ENCODE measurements at places on chromosomes 5 and 9.

DNA sequence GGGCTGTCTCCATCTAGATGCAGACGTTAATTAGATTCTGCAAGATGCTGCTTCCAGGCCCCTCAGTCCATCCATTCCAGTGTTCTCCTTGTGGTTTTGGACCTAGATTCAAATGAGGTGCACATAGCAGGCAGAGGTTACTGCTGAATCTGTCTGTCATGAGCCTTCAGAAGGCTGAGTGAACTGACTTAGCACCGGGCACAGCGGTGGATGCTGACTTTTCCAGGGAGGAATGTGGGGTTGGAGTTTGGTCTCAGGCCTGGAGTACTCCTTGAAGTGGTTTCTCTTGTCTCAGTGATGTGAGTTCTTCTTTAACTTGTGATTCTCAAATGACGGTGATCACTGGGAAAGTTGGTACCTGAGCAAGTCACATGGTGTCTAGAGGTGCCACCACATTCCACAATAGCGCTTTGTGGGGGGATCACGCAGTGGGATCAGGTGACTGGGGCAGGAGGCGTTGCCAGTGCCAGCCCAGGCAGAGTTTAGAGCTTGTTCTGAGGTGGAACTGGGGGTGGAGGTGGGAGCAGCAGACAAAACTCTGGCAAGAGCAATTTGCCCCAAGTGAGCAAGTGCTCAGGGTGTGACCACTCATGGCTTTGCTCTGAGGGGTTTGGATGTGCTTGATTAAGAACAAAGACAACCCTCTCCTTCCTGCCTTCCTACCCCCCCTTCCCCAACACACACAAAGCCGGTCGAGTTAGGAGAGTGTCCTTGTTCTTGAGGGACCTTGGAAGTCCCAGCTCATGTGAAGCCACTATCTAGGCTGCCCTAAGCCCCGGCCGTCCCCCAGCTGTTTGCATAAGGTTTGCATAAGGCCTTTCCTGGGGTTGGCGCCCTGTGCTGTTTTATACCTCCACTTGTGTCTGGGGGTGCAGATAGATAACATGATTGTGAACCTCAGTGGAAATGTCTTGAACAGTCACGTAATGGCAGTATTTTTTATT, 25.1 kb downstream of the JADE2 start:
- no peak for DNase-seq

DNA sequence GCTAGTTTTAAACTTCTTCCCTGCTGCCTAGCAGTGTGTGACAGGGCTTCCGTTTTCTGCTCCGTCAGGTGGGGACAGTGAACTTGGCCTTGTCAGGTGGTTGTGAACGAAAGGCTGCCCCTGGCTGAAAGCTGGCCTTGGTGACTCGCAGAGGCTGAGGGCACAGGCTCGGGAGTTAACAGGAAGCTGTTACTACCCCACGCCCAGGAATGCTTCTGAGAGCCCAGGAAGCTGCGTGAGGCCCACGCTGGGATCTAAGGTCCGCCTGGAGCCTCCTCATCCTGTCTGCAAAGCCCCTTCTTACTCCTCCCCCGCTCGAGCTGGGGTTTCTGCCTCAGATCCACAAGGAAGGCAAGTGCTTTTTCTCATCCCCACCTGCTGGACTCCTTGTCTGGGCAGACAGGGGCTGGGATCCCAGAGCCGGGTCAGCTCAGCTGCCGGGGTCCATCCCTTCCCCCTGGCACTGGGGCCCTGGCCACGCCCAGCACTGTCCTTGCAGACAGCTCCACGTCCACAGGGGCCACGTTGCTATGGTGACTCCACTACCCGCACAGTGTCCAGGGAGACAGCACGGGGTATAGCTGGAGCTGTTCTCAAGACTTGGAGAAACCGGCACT, 124.7 kb upstream of the TBC1D2 start:
- no peak for DNase-seq

DNA sequence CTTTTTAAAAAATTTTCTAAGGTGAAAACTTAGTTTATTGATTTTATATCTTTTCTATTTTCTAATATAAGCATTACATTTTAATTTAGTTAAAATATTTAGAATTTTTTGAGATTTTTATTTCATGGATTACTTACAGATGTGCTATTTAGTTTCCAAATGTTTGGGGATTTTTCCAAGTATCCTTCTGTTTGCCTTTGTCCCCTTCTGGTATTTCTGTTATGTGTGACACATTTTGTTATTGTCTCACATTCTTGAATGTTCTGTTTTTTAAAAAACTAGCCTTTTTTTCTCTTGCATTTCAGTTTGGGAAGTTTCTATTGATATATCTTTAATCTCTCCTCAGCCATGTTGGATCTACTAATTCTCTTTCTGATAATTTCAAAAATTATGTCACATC, 234.9 kb downstream of the FAM170A start:
- no peak for DNase-seq

DNA sequence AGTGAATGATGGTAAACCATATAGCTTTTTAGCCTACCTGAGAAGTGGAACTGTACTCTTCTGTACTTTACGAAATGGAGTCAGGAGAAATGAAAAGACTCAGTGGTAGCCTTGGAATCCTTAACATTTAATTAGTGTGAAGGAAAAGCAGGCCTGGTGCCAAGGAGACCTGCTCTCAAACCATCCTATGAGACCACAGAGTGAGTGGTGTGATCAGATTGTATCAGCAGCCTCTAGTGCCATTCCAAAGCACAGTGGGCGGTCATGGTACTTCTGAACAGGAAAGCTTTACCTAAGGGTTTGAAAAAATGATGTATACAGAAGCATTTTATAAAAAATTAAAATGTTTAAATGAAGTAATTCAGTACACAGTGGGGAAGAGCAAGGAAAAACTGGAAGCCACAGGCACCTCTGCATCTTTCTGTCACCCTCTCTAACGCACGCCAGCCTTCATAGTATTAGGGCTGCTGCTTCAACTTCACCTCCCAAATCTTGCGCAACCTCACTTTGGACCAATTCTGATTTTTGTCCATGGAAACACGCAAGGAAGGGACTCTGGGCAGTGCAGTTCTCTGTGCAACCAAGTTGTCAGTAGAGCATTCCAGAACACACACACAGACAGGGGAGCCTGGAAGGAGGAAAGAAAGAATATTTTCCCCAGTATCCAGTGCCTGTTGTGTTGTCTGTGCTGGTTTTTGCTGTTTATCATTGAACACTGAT, 203.7 kb downstream of the SH3GL2 start:
- DNase-seq, result no peak

DNA sequence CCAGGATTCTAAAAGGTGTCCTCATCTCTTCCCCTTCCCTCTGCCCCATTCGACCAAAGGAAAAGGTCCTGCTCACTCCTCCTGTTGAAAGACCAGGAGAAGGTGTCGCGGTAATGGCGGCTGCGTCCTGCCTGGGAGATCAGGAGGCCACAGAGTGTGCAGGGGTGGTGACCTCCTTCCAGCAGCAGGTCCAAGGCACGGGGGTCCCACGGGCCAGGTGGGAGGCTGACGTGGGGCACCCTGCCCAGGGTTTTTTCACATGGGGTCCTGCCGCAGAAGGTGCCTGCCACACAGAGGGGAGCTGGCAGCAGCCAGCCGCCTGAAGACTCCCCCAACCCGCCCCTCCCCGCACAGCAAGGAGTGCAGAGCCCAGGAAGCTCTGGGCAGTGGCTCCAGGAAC, 22.2 kb upstream of the ADAMTS2 start:
- DNase-seq, result no peak

GRCh38 chr5:163635631-163636030, 130.2 kb downstream of the MAT2B start:
- no peak for DNase-seq

DNA sequence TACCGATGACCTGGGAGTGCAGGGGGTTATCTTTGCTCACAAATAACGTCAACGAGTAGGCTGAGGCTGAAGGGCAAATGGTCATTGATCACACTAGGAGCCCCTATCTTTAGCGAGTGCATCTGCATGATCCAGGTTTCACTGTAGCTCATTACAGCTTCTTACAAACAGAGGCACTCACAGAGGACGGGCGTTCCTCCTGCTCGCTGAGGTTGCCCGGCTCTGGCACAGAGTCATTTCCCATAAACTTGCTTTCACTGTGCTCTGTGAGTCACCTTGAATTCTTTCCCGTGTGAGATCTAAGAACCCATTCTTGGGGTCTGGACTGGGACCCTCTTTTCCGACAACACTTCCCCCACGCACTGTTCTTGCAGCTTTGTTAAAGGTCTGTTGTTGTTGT, 1.9 kb upstream of the PAEP start:
- no peak for DNase-seq

GRCh38 chr9:129287619-129288305, 109.7 kb upstream of the IER5L start:
- no peak for DNase-seq

DNA sequence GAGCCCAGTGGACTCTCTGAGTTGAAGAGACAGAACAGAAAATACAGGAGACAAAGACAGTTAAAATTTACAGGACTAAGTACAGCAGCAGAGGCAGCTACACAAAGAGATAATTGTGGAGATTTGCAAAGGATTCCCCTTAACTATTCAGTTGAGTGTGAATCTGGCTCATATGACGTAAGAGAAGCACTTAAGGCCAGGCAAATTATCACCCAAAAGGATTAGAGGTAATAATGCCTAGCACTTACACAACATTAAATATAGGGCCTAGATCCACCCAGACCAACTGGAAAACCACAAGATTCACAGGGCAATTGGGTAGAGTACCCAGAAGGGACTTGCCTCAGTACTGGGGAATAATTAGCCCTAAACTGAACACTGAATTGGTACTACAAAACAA, 41.3 kb downstream of the ADAMTS6 start:
- no peak for DNase-seq

DNA sequence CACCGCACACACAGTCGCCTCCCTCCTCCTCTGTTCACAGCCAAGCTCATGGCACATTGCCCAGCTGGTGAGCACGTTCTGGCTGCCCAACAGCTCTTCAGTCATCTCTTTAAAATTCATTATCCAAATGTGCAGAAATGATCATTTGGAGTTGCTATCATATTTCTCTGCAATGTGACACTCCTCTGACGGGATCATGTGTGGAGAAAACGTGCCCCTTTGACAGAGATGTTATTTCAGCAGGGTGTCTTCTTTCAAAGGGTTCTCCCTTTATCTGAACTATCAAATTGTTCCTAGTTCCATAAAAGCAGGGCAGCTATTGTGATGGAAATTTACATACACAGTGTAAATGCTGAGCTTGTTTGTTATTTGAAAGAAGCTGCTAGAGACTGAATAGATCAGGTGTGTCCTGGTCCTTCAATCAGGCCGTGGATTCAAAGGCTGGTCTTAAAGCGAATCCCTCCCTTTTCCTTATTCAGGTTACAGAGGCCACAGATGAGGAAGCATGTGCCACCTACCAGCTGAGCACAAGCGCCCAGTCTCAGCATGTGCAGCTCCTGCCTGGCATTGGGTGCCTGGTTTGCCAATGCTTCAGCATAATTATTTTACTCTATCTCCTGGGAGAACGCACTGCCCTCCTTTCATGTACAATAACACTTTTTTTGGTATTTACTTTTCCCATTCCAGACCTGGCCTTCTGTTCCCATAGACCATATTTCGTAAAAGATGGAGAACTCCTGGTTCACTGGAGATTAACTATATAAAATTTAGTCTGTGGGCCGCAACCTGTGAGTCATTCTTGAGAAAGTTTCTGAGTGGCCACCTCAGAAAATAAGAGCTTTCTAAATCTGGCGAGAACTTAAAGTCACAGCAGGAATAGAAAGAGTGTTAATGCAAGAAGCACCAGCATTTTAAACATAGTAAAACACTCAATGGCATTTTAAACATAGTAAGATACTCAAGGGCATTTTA, 433.7 kb downstream of the ENC1 start:
- DNase-seq, result no peak

- no peak for DNase-seq
Observed at GRCh38 chr5:37015795-37016666, 139.5 kb downstream of the NIPBL start.

GRCh38 chr9:3760031-3760430, 234.2 kb upstream of the RFX3 start:
- DNase-seq, result no peak

- no peak for DNase-seq
Observed at GRCh38 chr9:116656501-116656971, 30.6 kb upstream of the TRIM32 start.

- no peak for DNase-seq
Observed at GRCh38 chr5:103389846-103390245, 131.3 kb downstream of the MACIR start.

DNA sequence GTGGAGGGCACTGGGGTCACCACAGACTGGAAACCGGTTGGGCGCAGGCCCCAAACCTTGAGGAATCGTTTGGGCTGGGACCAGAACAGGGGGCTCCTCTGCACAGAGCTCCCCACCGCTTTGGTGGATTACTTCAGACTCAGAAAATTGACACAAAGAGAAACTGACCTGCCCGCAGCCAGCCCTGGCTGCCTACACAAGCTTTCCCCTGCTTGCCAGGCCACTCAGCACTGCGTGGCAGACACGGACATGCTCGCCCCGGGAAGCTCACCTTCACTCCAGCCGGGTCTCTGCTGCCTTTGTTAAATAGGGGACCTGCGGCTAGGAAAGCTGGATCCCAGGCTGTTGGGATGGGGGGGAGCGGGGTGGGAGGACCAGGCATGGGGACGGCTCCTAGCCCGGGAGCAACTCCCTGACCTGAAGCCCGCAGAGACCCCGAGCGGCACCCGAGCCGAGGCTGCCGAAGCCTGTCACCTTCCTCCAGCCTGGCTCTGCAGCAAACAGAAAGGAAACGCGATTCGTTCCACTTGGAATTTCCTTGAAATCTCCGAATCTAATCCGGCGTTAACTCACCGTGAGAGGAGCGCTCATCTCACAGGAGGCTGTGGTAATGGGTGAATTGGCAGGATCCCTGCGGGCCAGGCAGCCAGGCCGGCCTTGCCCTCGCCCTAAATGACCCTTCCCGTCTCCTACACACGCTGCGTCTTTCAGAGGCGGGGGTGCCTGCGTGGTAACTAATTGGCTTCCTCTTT, 8.8 kb downstream of the PAX5 start:
- DNase-seq, result no peak

GRCh38 chr9:131441441-131441840, 47.6 kb downstream of the PRRC2B start:
- no peak for DNase-seq

GRCh38 chr5:175809531-175810121, 61.8 kb upstream of the CPLX2 start:
- DNase-seq, result no peak

DNA sequence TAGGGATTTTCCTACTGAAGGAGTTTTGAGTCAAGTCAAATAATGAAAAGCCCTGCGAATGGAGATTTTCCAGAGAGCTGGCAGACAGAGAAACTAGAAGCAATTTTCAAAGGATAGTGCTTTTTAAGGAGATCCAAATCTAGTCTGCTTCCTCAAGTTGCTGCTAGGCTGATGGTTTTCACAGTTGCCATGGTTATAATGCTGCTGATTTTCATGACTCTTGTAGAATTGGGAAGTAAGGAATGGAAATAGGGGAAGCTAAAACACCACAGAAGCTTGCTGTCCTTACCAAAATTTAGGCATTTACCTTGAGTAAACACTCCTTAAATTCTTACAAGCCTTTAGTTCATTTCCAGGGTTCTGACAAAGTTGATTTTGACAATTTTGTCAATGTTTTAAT, 30.1 kb upstream of the HAPLN1 start:
- no peak for DNase-seq

GRCh38 chr5:111337133-111337532, 112.9 kb downstream of the CAMK4 start:
- DNase-seq, result peak; percentile 28

- no peak for DNase-seq
Observed at GRCh38 chr9:131853434-131853833, 113.6 kb upstream of the RAPGEF1 start.
